NCI-H1436 (cell line): ENCODE measurements at places on chromosomes 4 and X.

- no peak for DNase-seq
These were observed 83.7 kb downstream of the DHRSX start for GRCh38 chrX:2416851-2417604.

GRCh38 chrX:2799369-2799768 is 29.4 kb upstream of the GYG2 start:
- DNase-seq: no peak

GRCh38 chr4:87058356-87059073 is 123.7 kb downstream of the AFF1 start:
- DNase-seq: peak; percentile 41

GRCh38 chr4:176778063-176778462 is 14.7 kb downstream of the VEGFC start:
- DNase-seq: no peak

DNA sequence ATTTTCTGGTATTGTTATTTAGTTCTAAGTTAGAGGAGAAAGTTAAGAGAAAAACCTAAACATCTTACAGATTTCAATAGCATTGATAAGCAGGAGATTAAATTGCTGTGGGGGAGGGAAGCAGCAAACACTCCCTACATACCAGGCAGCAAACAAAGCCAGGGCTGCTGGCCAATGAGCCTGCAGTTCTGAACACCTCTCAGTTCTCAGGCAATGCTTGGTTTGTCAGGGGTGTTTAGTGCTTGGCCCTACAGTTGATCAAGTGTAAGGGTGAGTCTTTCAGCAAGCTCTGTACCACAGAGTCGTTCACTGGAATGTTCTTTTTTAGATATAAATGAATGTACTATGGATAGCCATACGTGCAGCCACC is 38.6 kb downstream of the EGFL6 start:
- DNase-seq: no peak

DNA sequence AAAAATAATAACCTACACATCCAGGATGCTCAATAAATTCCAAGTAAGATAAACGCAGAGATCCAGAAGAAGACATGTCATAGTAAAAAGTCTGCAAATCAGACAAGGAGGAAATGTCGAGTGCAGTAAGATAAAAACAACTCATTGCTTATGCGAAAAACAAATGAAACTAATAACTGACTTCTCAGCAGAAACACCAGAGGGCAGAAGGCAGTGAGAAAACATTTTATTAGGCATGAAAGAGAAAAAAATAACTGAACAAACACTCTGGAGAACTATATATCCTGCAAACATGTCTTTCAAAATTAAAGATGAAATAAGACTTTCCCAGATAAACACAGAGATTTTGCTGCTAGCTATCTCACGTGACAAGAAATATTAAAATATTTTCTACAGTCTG is 201.3 kb upstream of the CTSO start:
- no peak for DNase-seq

DNA sequence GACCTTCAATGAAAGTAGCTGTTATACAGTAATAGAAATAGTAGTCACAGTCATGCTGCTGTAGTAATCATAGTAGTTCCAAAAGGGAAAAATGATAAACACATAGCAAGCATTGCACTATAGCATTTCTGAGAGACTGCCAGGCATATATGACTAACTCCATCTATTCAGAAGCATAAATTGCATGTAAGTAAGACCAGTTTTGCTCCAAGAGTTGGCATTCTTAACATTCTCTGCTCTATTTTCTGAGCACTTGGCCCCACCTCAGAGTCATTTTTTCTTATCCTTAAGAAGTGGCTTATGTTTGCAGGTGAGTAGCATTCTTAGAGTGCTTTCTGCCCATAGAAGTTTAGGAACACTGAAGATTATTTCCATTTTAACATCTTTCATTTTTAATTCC is 490.3 kb upstream of the TECRL start:
- DNase-seq: no peak
